ENCODE measurements at places on chromosomes 2 and 18.

- no peak for DNase-seq
Measured at GRCh38 chr2:129762386-129763189, 216.9 kb upstream of the RAB6C start.

DNA sequence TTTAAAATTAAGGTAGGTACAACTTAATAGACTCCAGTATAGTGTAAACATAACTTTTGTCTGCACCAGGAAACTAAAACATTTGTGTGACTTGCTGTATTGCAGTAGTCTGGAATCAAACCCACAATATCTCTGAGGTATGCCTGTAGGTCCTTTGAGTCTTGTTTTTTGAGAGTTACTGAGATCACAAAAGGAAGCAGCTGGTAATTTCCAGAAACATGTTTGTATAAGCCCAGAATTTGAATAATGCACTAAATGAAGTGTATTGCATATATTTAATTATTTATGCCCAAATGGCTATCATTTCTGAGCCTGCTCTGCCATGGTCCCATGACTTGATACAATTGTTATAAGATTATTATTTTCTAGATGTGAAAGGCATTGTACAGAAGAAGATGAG is 143.3 kb upstream of the LYPD6 start:
- DNase-seq: no peak

DNA sequence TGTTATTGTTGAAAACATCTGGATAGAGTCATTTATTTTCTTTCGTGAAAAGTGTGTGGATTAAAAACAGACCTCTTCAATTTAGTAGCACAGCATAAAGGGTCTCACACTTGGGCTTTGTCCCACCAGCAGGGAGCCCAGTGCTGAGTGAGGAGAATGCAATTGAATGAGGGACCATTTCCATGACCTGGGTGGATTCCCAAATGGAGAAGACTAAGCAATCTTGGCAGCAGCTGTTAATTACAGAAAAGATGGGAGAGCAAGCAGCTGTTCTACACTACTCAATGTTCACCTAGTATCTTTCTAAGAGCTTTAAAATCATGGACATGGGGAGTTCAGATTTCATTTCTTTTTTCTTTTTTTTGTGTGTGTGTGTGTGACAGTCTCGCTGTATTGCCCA is 121.8 kb upstream of the FN1 start:
- no peak for DNase-seq

GRCh38 chr2:227186751-227187150 is 22.3 kb downstream of the COL4A3 start:
- DNase-seq: no peak

- DNase-seq: no peak
Measured at GRCh38 chr2:105790461-105791149, 45.9 kb downstream of the NCK2 start.

DNA sequence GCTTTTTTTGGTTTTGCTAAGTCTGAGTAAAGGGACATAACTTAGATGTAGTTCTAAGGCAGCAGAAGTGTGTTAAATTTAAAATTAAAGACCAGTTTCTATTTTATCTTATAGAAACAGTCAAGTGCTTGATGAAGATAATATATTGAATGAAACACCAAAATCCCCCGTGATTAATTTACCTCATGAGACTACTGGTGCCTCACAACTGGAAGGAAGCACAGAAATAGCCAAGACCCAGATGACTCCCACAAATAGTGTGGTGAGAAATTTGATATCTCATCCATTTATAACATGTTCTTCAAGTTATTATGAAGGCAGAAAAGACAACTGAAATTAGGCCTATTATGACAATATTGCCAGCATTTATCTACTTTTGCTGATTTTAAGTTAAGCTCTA is 45.6 kb downstream of the APLF start:
- no peak for DNase-seq

DNA sequence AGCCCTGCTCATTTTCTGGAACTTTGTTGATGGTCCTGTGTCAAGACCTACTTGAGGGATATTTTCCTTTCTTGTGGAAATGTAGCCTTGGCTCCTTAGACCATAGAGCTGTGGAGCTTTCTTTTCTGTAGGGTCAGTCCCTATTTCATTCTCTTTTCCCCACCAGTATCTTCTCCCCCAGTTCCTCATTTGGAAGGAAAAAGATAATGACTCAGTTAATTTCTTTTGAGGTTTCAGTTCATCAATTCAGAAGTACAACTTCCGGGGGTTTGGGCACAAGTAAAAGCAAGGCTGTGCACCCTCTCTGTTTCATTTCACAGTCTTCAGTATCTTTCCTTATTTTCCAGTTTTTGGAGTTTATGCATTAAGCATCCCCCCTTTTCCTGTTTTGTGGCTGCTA is 70.7 kb downstream of the CDC42EP3 start:
- no peak for DNase-seq

Data from activated CD4-positive, alpha-beta T cell treated with anti-CD3 and anti-CD28 coated beads for 24 hours (primary cell).